AG08395 (cell line): ENCODE measurements at places on chromosomes 2 and 18.

GRCh38 chr18:4636967-4637366 is 181.9 kb upstream of the DLGAP1 start:
- no peak for DNase-seq

DNA sequence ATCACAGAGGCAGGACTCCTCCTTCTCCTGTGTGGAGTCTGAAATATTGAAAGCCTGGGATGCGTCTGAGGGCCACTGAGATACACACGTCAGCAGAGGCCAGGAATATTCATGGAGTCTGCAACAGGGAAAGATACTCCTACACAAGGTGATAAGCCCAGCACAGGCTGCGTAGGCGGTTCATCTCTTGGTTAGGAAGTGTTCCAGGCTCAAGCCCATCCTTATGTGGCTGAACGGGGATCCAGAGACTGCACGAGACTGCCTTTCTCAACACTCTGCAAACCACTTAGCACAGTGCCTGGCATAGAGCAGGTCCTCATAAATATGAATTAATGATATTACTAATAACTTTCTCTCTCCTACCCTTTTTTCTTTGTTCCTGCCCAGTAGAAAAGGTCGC is 29.2 kb upstream of the AGPS start:
- no peak for DNase-seq

GRCh38 chr2:190891372-190891771 is 10.8 kb downstream of the GLS start:
- DNase-seq, result no peak

GRCh38 chr2:21415234-21415633 is 291.5 kb downstream of the TDRD15 start:
- DNase-seq, result no peak

DNA sequence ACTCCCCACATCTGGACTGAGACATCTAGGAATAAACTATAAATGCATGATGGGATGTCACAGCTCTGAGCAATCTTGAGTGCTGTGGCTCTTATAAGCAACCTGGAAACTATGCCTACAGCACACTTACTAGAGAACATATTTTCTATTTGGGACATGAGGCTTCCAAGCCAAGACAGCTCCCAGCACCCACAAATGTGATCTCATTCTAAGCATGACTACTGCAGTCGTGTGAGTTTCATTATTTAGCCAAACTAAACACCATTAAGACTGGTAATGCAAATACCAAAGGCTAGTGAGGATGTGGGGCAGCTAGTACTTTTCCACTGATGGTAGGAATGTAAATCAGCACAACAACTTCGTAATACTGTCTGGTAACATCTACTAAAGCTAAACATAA is 72.5 kb downstream of the RTTN start:
- DNase-seq, result peak; percentile 86

GRCh38 chr18:58205443-58206160 is 161.6 kb downstream of the NEDD4L start:
- peak; percentile 86 for DNase-seq

DNA sequence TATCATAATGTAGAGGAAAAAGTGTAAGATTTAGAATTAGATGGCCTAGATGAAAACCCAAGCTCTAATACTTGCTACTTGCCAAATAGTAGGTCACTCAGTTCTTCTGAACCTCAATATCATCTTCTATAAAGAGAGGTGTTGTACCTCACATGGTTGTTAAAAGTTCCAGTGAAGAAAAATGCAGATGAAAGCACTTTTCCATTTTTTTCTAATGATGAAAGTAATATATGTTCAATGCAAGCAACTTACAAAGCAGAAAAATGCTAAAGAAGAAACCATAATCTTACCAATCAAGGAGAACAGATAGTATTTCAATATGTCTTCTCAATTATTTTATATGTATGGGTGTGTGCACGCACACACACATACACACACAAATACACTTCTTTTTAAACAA is 52.7 kb upstream of the TMEM17 start:
- no peak for DNase-seq

DNA sequence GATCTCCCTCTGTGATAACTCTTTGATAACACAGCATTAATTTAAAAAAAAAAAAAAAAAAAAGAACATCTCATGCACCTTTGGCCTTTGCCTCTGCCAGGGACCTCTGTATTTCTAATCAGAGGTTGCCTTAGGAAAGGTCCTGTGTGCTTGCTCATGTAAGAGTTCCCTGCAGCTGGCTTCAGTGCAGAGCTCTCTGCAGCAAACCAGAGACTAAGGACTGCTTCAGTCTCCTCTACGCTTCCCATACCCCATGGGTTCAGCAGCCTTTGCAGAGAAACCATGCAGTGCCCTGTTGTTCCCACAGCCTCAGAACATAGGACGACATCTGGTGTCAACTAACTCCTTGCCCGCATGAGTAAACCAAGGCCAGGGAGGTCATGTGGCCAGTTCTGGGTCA is 236.6 kb upstream of the KLHL29 start:
- no peak for DNase-seq

DNA sequence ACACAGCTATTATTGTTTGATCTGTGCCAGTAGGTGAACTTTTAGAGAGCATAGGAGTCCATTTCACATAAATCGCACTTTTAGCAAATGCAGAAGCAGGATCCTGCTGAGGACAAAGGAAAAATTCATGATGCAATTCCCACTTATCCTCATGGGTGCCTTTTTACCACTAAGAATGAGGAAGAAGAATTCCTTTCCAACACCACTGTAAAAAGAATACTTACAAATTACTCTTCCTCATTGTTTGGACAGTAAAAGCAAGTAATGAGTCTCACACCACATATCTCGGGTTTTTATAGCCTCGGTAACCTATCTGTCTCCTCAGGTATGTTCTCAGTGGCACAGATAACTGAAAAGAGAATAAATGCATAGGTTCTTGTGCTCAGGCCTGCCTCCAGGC is 238.5 kb downstream of the MTX2 start:
- peak; percentile 40 for DNase-seq

- peak; percentile 38 for DNase-seq
Observed at GRCh38 chr2:120347396-120348060, 1.6 kb downstream of the INHBB start.

DNA sequence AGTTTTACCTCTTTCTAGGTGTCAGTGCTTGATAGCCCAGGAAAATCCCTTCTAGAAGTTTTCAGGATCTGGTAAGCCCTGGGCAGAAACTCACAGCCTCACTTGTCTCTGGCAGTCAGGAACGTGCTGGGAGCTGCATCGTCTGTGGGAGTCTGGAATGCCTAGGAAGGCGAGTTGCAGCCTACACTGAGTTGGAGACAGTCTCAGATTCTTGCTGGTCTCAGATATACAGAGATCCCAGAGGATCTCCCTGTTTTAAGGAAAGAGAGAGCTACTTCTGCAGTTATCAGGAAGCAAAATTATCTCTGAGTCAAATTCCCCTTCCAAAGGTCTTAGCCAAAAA is 104.4 kb upstream of the CDC42EP3 start:
- peak; percentile 63 for DNase-seq

- no peak for DNase-seq
Observed at GRCh38 chr2:108579623-108580022, 45.4 kb downstream of the LIMS1 start.
